ENCODE measurements at places on chromosomes 6 and 20. TPM values are rescaled to one million over a fixed set of nuclear protein-coding genes. Genes with fewer than 3 reads are reported as not detected.

Gene KCNB1
- 0.84 TPM for total RNA-seq

Gene TENT5A
- total RNA-seq, result 9.7 TPM

Gene VSTM2L
- total RNA-seq, result 2.9 TPM

Gene PSMB9
- 0.43 TPM for total RNA-seq

Gene GTSF1L
- not detected for total RNA-seq

Gene RAET1L
- not detected for total RNA-seq

Gene TNNC2
- 0.47 TPM for total RNA-seq

Gene NMBR
- total RNA-seq, result 0.23 TPM

Gene CEP85L
- total RNA-seq, result 10.2 TPM

Gene LAMP5
- total RNA-seq, result 0.47 TPM

Gene COL19A1
- 1.5 TPM for total RNA-seq

Gene KCNK17
- 0.37 TPM for total RNA-seq

DNA sequence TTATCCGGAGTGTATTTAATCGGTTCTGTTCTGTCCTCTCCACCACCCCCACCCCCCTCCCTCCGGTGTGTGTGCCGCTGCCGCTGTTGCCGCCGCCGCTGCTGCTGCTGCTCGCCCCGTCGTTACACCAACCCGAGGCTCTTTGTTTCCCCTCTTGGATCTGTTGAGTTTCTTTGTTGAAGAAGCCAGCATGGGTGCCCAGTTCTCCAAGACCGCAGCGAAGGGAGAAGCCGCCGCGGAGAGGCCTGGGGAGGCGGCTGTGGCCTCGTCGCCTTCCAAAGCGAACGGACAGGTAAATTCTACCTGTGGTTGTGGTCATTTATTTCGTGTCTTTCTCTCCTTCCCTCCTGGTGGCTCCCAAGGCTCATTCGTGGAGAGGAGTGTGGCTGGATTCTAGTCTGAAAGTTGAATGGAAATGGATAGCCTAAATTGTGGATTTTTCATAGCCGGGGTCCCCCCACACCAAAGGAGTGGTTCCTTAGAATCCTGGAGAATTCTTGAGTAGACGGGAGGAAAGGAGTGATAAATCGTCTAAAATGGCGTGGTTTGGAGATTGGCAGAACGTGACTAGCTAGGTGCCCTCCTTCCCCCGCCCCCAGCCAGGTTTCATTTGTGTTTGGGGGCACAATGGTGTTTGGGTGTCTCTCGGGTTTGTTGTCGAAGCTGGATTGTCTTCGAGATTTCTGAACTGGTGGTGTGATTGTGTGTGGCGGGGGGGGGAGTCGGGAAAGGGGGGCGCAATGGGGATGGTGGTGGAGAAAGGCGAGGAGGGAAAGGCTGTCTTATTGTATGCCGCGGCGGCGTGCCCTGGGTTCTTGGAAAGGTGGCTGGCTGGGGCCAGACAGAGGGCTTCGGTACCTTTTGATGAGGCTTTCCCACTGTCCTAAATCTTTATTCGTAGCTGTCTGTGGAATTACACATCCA lies 673 bp downstream of the MARCKS start:
- DNase-seq, result peak; percentile 78

DNA sequence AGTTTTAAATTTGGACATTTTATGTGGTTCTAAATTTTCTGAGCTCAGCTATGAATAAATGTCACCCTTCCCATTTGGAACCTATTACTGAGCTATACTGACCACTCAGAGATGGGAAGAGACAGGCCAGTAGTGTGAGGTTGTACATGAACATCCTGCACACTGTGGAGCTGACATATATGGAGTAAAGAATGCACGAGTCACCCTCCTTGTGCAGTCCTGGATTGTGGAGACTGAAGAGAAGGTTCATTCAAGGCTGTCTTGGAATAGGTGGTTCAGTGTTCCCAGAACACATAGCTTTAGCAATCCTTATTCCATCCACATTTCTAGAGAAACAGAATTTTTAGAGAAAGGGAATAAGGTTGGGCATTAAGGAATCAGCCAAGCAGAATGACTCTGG lies 50.3 kb upstream of the OGFRL1 start:
- DNase-seq, result no peak

DNA sequence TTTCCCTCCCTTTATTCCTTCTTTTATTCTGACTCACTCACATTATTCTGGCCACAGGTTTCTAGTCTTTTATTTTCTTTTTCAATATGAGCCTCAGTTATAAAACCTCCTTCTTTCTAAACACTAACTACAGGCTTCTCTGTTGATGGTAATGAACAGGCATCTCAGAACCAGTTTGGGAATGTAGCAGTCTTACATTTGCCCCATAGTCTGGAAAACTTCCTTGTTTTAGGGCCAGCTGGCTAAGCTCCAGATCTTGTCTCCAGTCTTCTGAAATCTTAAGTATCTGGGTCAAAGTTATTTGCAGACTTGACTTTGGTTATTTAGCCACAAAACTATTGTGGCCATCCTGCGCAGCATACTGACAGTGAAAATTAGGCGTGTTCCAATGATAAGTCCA lies 97.0 kb upstream of the MAN1A1 start:
- no peak for DNase-seq

DNA sequence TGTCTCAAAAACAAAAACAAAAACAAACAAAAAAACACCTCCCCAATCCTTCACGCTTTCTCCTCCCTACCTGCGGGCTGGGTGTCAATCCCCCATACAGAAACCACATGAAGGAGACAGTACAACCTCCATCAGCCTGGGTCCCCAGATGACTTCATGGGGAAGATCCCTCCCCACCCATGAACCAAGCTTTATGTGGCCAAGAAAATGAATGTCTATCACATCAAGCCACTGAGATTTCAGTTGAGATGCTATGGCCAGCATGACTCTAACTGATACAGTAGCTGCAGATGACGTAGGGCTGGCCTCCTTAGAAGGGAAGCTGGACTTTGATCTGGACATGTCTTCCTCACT lies 21.2 kb upstream of the BNIP5 start:
- DNase-seq, result no peak

- DNase-seq, result no peak
Measured at GRCh38 chr6:53202052-53202451, 53.4 kb upstream of the GCM1 start.

- no peak for DNase-seq
Measured at GRCh38 chr20:25158043-25158442, 37.5 kb upstream of the ENTPD6 start.

DNA sequence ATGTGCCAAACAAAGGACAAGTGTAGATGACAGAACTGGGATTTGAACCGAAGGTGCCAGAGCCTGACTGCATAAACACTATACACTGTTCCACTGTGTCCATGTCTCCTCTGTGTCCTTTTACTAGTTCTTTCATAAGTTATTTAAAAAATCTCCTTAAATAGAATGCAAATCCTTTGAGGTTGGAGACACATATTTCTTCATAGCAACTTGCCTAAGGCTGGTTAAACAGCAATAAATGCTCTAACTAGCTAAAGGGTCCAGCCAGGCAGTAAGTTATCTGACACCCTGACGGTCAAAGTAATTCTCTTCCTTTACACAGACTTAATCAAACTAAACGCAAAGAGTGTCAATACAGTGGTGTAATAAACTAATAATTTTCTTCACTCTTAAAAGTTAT lies 76.2 kb upstream of the TRAF3IP2 start:
- DNase-seq, result no peak

GRCh38 chr6:153720732-153721131 lies 318.3 kb upstream of the OPRM1 start:
- DNase-seq, result no peak

- DNase-seq, result peak; percentile 75
Measured at GRCh38 chr6:17418281-17419188, 25.1 kb downstream of the CAP2 start.

DNA sequence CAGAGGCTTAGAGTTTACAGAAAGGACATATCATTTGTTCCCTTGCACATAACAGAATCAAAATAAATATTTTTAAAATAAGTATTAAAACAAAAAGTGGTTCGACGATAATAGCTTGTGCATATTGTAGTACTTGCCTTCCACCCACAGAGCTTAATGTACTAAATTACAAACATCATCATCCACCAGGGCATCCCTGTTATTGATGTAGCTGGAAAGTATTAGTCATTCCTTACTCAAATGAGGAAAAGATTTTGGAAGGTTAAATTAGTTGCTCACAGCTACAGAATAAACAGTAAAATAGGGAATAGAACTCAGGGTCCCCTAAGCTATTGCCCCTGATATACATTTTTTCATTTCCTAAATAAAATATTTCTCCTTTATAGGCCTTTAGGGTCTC lies 150.3 kb downstream of the PTPRK start:
- DNase-seq, result no peak

GRCh38 chr6:2589171-2589661 lies 161.5 kb downstream of the MYLK4 start:
- peak; percentile 76 for DNase-seq

- DNase-seq, result no peak
Measured at GRCh38 chr6:167292301-167293087, 1.4 kb downstream of the UNC93A start.

GRCh38 chr6:167122827-167123657 lies at the start of gene CCR6:
TSS of gene CCR6 (plus strand) at chr6:167123096. CDS start at chr6:167136135, 13,039 bp downstream.
- no peak for DNase-seq

- DNase-seq, result no peak
Measured at GRCh38 chr6:136427378-136427717, 122.9 kb downstream of the MAP7 start.

DNA sequence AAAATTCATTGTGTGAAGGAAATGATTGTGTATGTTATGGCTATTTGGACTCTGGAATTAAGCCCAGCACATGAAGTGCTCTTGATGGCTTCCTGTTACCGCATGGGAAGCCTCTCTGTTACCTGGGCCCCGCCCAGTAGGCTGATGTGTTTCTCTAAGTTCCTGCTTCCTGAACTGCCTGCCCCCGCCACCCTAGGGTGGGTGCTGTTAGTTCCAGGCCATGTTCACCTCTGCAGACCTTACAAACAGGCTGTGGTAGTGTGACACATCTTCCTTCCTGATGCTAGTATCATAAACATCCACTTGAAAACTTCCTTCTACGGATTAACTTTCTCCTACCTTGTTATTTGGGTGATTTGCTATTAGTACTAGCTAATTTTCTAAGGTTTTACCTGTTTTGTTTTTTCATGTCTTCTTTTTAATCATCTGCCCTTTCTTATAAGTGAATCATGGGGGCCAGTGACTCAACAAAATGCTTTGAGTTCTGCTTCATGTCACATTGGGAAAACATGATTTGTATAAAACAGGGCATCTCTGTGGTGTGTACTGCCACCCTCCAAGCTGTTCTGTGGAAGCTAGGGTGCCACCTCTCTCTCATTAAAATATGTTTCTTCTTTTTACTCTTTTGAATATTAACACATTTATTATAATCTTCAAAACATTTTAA lies 40.6 kb downstream of the SH3BGRL2 start:
- DNase-seq, result peak; percentile 55

GRCh38 chr20:1802385-1803060 lies 92.7 kb upstream of the SIRPA start:
- peak; percentile 91 for DNase-seq

DNA sequence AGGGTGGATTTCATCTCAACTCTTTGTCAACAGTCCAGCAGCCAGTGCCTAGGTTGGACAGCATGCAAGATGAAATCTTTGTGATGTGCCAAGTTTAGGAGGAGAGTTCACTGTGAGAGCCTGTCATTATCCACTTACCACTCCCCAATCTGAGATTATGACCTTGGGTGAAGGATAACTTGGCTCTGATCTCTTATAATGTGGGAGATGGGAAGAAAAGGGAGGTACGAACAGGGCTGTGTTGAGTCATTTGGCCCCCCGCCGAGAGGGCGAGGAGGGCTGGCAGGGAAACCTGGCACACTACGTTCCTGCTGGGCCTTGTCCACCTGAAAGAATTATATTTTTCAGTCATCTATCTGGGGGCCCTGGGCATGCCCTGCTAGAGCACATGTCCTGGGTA lies 35.8 kb downstream of the LAMA4 start:
- DNase-seq, result peak; percentile 52

- DNase-seq, result no peak
Measured at GRCh38 chr6:136761227-136761922, 30.9 kb downstream of the MAP3K5 start.

DNA sequence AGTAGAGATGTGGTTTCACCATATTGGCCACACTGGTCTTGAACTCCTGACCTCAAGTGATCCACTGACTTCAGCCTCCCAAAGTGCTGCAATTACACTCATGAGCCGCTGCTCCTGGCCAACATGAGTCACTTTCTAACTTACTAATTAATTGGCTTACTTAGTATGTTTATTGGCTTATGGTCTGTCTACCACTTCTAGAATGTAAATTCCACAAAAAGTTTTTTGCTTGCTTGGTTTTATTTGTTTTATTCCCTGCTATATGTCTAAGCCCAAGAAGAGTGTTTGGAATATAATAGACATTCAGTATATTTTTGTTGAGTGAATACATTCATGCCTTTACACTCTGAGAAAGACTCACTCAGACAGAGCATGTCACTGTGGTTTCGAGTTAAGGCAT lies 86.0 kb downstream of the SAMD3 start:
- no peak for DNase-seq

DNA sequence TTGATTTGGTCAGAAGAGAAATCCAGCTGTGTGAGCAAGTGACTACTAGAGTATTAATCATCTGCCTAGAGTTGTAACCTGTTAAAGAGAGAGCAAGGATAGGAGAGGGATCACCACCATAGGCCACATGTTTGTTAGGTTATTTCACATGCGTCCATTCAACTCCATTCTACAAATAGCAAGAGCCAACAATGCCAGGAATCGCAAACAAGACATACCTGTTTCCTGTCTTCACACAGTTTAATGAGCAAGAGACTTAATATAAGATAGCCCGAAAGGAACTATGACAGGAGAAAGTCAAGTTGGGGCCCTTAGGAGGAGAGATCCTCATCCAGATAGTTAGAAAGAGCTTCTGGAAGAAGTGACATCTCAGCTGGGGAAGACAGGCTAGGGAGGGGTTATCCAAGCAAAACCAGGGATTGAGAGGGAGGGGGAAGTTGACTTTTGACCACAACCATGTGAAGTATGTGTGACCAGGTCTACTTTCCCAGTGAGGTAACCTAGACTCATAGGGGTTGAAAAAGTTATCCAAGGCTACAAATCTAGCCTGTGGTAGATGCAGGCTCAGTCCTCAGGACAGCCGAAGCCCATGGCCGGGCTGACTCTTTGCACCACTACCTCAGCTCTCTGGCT lies 147.4 kb downstream of the ALDH8A1 start:
- no peak for DNase-seq

GRCh38 chr20:58706975-58707681 lies 14.5 kb downstream of the NPEPL1 start:
- peak; percentile 38 for DNase-seq
